ENCODE measurements at places on chromosomes 16 and 17.

DNA sequence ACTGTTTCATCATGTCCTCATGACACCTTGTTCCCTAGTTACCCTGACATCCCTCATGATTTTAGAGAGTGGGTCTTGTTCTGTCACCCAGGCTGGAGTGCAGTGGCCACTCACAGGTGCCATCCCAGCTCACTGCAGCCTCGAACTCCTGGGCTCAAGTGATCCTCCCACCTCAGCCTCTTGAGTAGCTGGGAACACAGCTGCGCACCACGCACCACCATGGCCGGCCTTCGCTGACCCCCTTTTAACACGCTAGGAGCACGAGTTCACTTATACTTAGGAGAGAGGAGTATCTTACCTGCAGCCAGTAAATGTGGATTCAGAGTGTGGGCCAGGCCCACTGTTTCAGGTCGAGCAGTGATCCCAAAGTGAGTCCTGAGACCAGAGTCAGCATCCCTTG, 21.4 kb downstream of the NT5M start:
- DNase-seq, result no peak

- no peak for DNase-seq
Measured at GRCh38 chr17:73292031-73292531, 19.7 kb downstream of the CDC42EP4 start.

GRCh38 chr17:21177401-21177800, 36.6 kb downstream of the TMEM11 start:
- DNase-seq, result no peak

DNA sequence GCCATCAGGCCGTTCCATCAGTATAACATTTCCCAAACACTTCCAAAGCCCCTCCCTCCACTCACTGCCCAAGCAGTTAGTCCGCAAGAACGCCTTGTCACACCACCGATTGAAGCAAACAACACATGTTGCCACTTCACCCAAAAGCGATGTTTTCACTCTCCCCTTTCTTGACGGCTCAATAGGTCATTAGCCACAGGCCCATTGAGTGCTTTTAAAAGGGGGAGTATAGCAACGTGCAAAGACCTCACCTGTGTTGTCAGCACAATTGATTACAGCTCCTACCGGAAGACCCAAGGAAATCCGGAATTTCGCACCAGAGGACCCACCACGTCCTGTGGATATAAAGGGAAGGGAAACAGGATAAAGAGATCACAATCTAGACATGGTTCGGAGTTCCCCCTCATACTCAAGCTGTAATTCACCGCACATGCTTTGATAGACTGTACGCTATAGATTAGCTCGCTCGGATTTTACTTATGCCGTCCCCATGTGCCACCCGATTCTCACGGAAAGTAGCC, 690 bp downstream of the RPL23 start:
- no peak for DNase-seq

DNA sequence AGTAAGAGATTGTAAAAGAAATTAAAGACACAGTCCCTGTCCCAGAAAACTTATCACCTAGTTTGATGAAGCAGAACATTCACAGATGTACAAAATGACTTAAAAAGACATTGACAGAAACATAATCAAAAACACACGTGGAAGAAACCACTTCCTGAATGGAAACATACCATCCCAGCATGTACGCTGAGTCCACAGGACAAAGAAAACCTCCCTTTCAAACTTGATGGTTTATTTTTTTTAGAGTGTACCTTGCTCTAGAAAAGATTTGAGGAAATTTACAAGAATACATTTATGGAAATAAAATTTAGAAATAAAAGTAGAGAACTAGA, 140.9 kb downstream of the PMP22 start:
- DNase-seq, result no peak

All from stimulated activated CD4-positive, alpha-beta T cell treated with anti-CD3 and anti-CD28 coated beads, Interleukin-12 subunit alpha, Interleukin-12 subunit beta, amount 100 ng/mL, for 24 hours (primary cell).